DMS153 (cell line): ENCODE measurements at places on chromosomes 5 and 9.

DNA sequence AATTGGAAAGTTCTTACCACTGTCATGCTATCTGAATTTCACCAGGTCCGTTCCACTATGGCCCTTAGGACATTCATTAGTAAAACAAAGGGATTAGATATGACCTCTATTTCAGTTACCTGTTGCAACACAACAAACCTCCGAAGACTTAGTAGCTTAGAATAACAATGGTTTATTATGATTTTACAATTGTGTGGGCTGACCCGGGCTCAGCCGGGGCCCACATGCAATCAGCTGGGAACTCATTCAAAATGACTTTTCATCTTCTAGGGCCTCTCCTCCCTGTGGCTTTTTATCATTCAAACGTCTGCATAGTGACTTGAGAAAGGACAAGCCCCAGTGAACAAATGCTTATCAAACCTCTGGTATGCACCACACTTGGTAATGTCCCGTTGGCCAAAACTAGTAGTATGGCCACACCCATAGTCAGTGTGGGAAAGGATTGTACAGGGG, 2.3 kb upstream of the FBXW11 start:
- no peak for DNase-seq

DNA sequence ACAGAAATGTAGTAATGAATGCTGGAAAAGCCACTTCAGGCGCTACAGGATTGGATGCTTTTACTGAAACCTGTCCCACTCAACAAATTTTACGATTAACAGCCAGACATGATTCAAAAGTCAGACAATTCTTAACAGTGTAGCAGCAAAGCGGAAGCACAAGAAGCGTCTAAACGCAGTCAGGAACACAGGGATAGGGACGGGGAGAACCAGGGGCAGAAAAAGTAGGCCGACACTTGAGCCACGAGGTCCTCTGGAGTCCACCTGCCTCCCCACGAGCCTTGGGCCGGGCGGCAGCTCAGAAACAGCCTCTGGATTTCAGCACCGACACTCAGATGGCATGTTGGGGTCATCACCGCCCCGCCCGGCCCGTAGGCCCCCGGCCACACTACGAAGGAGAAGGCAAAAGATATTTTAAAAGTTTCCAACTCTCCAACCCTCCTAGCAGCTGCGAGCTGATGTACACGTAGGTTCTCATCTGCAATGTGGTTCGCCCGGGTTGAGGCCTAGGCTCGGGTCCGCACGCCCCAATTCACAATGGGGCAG, 615 bp downstream of the RACK1 start:
- no peak for DNase-seq

- DNase-seq = no peak
These were observed 409.5 kb downstream of the PDE4D start for GRCh38 chr5:59483971-59484472.

DNA sequence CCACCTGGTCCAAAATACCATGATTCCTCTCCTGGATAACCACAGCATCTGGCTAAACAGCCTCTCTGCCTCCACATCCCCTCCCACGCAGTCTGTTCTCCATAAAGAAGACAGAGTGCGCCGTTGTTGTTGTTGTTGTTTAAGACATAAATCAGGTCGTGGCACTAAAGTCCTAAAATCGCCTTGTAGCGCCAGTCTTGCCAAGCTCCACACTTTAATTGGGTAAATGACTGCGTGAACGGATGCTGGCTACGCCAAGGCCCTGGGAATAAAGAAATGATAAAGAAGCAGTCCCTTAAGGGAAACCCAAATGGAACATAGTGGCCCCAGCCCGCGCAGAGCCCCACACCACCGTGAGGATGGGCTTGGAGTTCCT, 364 bp upstream of the SFXN1 start:
- no peak for DNase-seq

GRCh38 chr9:129400001-129400970, 220.6 kb downstream of the C9orf50 start:
- no peak for DNase-seq

GRCh38 chr9:35172878-35173277, 11.1 kb downstream of the UNC13B start:
- DNase-seq = no peak

DNA sequence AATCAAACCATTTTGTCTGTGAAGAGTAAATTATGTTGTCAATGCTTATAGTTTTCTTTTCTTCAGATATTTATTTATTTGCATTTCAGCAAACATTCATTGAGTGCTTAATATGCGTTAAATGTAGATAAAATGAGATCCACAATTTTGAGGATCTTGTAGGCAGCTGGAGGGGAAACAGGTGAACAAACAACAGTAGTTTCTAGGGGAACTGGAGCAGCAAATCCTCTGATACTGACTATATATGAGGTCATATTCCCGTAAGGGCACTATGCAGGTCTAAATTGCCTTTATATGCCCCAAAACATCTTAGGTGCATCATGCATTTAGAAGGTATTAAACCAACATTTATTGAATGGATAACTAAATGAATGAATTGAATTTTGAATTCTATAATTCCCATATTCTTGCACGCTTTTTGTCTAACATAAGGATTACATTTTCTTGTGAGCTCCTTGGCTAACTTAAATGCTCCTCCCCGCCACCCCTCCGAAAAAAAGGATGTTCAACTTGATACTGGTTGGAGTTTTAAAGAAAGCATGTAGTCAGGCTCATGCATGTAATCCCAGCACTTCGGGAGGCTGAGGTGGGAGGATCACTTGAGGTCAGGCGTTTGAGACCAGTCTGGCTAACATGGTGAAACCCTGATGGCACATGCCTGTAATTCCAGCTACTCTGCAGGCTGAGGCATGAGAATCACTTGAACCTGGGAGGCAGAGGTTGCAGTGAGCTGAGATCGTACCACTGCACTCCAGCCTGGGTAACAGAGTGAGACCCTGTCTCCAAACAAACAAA, 299.8 kb downstream of the TMEM38B start:
- DNase-seq = no peak

- no peak for DNase-seq
These were observed 26.5 kb downstream of the FGF1 start for GRCh38 chr5:142659405-142659804.

DNA sequence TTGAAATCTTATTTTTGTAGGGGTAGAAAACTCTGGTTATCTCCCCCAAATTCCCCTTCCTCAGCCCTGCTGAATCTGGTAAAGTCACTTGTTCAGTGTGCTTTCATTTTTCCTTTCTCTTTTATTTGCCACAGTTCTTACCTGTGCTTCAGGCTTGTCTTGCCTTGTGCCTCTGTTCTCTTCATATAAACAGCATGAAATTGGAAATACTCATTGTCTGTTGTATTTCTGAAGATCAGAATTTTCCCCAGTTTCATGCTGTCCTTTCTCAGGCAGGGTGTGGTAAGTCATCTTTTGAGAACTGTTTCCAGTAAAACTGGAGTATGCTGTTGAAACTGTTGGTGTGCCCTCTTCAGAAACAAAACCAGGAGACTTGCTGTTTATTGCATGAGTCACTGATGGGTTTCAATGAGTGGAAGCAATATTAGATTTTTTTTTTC, 7.0 kb downstream of the PAM start:
- no peak for DNase-seq

DNA sequence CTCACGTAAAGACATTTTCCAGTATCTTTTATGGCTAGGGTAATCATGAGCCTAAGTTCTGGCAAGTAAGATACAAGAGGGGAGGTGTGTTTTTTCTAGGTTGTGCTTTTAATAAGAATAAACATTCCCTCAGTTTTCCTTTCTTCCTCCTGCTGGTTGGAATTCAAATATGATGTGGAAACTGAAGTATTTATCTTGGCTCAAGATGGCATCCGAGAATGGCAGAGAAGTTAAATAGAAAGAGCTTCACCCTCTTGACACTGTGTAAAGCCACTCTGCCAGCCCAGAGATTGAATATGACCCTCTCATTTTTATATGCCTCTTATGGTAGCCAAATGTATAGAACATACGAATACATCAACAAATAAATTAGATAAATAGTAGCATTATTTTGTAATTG, 438.4 kb downstream of the ISL1 start:
- no peak for DNase-seq

DNA sequence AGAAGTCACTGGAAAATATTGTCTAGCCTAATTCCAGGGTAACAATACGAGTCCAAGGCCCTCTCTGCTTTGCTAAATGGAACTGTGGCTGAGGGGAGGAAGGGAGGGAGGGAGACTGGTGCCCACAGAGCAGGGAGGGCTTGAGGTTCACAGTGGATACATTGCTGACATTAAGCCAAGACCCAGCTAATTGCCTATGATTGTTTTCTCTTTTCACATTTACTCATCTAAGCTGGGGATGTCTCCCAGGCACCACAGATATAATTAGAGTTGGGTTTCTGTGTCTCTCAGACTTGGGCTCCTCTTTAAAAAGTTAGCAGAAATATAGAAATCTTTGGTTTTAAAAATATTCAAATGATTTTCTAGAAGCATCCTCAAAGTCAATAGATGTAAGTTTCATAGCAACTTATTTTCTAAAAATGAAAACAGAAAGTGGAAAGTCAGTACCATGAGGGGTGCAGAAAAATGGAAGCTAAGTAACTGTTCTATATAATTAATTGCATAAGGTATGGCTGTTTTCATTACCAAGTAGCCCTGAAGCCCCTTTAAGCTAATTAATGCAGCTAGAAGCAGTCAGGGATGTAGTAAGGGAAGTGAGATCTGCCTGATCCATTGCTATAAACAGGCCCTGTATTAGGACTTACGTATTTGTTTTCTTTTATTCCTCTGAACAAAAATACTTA, 259.8 kb downstream of the NDUFS4 start:
- DNase-seq = no peak

DNA sequence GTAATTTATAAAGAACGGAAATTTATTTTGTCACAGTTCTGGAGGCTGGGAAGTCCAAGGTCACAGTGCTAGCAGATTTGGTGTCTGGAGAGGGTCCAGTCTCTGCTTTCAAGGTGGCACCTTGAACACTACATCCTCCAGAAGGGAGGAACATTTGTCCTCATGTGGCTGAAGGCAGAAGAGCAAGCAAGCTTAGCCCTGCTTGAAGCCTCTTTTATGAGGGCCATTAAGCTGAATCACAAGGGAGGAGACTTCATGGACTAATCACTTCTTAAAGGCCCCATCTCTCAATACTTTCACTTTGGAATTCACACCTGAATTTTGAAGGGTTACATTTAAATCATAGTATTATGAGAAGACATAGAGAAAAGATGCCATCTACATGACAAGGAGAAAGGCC, 215.4 kb upstream of the NFIL3 start:
- no peak for DNase-seq

DNA sequence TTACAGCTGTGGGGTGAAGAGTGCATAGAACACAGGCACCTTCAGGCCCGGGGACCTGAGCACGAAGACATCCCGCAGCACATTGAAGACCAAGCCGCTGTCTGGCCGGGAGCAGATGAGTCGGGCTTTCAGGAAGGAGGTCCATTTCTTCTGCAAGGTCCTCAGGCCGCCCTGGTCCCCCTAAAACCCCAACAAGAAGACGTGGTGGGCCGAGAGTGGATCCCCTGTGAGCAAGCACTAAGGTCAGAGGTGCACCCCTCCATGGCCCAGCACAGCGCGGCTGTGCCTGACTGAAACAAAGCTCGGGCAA, 70.5 kb downstream of the SECISBP2 start:
- DNase-seq = no peak

DNA sequence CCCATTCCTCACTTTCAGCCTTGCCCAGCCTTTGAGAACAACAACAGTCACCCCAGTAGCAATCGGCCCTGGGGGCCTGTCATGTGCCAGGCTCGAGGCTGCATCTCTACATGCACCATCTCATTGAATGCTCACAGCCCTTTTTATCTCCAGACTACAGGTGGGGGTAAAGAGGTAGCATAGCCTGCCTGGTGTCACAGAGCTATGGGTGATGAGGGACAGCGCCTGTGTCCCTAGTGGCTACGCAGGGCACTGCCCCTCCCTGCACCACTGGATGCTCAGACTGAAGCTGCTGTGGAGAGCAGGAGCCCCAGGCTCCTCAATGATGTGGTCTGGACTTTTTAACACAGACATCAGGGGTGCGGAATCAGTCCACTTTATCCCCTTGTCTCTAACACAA, 2.8 kb downstream of the CAMK2A start:
- no peak for DNase-seq

DNA sequence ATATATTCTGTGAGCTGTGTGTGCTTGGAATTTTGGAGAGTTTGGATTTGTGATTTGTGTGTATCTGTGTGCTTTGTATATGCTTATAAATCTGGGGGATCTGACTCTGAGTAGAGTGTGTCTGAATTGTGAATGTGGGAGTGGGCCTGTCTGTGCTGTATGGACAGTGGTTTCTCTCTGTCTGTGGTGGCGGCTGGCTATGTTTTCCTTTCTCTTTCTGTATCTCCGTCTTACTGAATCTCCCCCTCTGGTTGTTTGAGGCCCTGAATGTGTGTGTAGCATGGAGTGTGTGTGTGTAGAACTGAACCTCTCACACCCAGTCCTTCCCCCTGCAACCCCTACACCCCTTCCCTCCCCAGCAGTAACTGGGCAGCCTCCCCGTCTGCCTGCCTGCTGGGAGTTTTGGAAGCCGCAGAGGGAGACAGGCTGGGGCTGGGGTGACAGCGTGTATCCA, 4.7 kb downstream of the CXXC5 start:
- no peak for DNase-seq

- DNase-seq = no peak
These were observed 360.6 kb downstream of the OSTF1 start for GRCh38 chr9:75448955-75449354.

- DNase-seq = no peak
These were observed 159.7 kb downstream of the TLE1 start for GRCh38 chr9:81529556-81530193.

GRCh38 chr5:102278231-102278630, 17.9 kb downstream of the SLCO4C1 start:
- DNase-seq = no peak

DNA sequence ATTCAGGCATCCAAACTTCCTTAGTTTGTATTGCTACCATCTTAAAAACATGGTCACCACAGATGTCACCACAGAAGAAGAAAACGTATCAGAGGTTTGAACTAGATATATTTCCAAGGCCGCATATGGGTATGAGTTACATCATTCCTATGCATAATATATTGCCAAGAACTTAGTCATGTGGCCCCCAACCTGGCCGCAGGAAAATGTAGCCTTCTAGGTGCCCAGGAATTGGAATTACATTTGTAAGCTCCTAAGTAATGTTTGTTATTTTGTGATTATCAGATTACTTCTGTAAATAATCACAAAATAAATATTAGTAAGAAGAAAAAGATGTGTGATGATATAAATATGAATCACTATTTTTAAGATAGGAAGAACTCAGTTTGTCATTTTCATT, 351.4 kb downstream of the ISL1 start:
- no peak for DNase-seq

DNA sequence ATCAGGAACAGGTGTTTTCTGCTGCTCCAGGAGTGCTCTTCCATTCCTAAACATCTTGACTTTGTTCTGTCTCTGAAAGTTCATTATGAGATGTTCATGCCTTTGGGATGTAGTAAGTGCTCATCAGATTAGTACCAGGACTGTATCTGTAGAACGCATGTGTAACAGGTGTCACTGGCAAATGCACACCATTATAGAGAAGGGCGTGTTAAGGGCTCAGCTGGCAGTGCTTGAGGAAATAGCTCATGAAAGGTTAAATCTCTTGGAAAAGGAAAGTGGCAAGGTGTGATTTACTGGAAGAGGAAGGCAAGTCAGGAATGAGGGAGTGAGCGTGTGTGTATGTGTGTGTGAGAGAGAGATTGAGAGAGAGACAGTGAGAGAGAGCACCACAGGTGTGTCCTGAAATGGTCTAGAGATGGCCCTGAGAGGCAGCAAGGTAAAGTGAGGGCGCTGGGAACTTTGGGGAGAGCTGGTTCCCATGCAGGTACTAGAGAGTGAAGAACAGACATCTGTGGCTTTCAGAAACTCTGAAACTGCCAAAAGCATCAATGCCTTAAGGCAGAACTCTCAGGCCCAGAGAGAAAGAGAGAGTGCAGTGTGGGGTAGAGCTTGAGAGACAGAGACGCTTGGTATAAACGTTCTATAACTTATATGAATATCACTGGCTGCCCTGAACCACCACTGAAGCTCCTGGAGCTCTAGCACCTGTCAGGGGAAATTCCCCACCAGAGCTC, 13.7 kb upstream of the CXCL14 start:
- no peak for DNase-seq
